ENCODE measurements at places on chromosomes 7 and 10. TPM values are rescaled to one million over a fixed set of nuclear protein-coding genes. Genes with fewer than 3 reads are reported as not detected.

DNA sequence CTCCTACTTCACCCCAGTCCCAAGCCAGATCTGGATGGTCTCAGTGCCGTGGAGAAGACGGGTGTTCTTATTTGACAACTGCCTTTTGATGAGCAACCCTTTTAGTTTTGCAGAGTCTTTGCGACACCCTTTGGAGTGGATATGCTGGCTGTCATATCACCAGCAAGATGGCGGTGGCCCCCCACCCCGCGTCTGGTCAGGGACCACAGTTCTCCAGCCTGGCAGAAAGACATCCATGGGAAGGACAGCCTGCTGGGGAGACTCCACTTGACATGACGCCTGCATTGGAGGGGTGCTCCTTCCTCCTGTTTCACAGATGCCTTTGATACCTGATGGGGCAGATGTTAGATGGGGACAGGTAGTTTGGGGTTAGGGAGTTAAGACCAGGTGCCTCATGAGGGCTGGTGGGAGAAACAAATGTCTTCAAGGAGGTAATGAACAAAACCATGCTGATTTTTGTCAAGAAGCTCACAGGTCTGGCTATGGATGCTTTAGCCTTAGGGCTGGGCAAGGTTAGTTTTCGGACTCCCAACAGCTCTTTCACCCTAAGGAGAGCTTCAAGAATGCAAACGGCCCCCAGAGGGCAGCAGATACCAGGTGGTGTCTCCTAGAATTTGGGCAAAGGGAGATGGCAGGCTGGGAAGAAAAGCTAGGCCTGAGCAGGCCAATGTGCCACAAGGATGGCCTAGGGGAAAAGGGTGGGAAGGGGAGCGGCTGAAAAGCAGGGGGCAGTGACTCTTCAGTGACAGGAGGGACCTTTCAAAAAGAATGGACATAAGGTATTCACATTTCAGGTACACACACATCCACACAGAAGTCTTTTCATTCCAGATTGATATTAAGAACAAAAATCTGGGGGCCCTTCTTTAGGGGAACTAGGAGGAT, 95.2 kb downstream of the CLEC2L start:
- peak; percentile 46 for DNase-seq

DNA sequence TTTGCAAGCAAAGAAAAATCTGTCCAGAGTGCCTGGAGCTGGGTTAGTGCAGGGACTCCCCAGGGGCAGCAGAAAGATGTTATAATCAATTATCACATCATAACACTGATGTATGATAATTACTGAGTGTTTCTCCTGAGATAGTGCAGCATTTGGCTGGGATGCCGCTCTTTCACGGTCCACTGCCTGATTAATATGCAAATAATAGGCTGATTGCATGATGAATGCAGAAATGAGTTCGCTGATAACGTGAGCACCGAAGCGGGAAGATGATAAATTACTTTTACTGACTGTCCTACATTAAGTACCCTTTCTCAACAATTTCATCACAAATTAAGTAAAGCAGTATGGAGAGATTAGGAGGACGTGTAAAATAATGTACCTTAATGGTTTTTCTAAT, 71.4 kb upstream of the SH2B2 start:
- no peak for DNase-seq

GRCh38 chr7:151115836-151116418, 29.7 kb downstream of the AGAP3 start:
- no peak for DNase-seq

The CFAP69 gene
- total RNA-seq: 2.6 TPM

DNA sequence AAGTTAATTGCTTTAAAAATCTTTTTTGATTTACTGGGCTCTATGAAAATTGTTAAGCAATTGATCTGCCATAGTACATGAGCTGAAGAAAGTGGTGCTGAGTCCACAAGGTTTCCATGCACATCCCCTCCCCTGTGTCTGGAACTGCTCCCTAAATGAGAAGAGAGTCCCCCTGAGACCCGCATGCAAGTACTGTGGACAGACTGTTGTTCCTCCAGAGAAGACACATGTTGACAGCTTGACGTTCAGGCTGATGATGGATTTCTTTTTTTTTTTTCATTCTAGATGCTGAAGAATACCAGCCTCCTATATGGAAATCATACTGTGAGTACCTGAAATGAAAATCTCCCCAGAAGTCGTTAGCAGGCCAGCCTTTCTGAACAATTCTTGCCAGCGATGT, 159.8 kb downstream of the CHN2 start:
- no peak for DNase-seq

DNA sequence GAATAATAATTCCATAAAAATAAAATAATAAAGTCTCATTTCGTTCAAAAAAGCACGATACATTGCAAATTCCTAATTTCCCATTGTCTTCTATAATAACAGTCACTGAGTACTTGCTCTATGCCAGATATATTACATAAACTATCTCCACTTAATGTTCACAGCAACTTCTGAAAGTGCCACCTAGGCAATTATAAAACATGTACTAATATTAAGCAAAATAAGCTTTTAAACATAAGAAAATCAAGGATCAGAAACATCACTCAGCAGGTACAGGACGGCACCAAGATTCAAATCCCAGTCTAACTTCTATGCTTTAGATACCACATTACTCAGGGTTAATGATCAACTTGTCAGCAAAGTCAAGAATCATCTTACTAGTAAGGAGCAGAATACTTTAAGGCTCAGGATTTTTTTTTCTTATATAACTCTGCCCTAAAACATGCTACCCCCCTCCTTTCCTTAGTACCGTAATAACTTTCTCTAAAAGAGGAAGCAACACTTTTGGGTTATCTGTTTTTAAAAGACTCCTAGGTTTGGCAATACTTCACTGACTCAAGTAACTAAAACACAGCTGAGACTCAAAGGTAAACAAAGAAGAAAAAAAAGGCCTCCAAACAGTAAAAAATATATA, 51.3 kb downstream of the USP6NL start:
- peak; percentile 65 for DNase-seq

- no peak for DNase-seq
Measured at GRCh38 chr7:2471396-2471795, 4.8 kb downstream of the GRIFIN start.

GRCh38 chr7:20432071-20432470, 101.4 kb downstream of the ITGB8 start:
- DNase-seq: no peak

DNA sequence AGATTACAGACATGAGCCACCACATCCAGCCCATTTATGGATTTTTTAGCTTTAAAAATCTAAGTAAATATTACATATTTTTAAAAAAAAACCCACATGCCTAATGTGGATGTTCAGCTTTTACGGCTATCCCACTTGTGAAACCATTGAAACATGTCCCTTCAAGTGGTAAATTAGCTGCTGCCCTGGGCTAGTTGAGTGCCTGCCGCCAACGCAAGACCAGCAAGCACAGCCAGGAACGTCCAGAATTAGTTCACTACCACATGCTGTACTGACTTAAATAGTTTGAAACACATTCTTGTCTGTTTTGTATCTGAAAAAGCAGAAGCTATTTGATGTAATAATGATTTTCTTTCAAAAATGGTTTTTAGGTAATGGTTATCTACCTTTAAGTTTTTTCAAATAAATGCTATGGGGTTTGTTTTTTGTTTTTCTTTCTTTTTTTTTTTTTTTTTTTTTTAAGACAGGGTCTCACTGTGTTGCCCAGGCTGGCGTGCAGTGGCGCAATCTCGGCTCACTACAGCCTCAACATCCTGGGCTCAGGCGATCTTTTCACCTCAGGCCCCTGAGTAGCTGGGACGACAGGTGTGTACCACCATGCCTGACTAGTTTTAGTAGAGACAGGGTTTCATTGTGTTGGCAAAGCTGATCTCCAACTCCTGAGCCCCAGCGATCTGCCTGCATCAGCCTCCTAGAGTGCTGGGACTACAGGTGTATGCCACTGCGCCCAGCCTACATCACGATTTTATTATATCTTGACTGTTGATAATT, 57.0 kb downstream of the KLRG2 start:
- no peak for DNase-seq

DNA sequence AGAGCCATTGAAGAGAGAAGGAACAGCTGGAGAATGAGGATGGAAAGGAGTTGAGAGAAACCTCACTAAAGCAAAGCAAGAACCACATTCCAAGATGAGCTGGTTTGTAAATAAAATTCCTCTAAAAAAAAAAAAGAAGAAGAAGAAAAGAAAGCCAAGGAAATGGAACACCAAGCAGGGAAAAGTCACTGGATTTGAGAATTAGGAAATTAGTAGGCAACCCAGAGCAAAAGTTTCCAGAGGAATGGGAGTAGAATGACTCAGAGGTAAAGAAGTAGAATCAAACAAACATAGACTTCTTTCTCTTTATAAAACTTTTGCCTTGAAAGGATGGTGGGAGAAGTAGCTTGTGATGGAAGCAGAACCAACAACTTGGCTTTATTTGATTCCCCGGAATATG, 3.9 kb downstream of the CH25H start:
- DNase-seq: no peak

The MOGAT3 gene
- not detected for total RNA-seq

The UCMA gene
- total RNA-seq: not detected

The CARD11 gene
- total RNA-seq: under 0.01 TPM

The STOX1 gene
- total RNA-seq: under 0.01 TPM

The TBATA gene
- total RNA-seq: not detected

The DEPP1 gene
- 29.8 TPM for total RNA-seq

GRCh38 chr10:47047577-47048525, 136.6 kb downstream of the PTPN20 start:
- DNase-seq: peak; percentile 71

DNA sequence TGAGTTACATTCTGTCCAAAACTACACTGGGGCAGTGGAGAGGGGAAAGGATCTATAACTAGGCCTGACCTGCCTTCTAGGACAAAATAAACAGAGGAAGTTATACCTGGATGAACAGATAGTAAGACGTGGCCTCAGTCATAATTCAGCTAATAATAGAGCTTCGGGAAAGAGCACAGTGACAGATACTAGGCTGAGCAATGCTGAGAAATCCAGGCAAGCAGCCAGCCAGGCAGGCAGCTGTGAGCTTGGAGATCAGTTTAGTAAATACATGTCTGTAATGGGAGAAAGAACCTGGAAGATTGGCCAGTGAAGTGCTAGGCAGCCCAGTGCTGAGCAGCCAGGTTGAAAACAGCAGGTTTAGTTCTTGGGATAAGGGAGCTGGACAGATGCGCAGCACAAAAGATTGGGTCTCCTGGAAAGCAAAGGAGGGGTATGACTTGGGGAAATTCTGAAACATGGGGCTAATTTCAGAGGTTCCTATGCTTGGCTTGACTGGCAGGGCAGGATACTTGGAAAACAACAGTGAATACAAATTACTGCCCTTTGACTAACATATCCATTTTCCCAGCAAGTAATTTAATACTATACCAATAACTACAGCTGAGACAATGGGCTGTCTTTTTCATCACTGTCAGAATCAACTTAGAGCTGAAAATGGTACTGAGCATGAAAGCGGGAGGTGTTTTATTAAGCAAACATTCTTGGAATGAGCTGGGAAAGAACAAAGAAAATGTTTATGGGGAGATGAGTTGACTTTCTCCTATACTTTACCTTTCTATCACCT, 140.8 kb downstream of the DGKB start:
- peak; percentile 66 for DNase-seq

DNA sequence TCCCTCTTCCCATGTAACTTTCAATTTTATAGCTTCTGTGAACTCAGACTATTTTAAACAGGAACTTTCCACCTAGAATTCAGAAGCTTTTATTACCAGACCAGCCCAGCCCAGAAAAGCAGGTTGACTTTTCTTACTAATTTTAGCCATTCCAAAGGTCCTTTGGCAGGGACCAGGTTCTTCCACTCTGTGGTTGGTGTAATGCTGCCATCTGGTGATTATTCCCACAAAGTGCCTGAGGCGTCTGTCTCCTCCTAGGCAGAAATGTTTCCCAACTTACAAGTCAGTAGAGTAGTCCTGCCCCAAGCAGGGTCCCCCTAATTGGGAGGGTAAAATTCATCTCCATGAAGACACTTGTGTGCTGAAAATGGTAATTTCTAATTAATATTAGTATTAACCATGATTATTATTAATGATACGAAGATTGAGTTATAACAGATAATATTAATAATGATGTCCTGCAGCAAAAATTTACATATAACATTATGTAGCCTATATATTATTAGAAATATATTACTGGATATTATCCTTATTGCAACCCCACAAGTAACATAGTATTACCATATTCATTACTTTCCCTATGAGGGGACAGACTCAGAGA, 53.0 kb upstream of the PPP1R17 start:
- peak; percentile 23 for DNase-seq

Data from fibroblast of villous mesenchyme (primary cell).